ENCODE measurements at places on chromosomes 1 and 21.

- no peak for DNase-seq
- 0 out of 2 replicates have a peak, but pooled peaks cover 4% of the 10 kb centered on the region for H3K36me3 ChIP-seq
- no peaks in the 10 kb centered on the region for H3K4me1 ChIP-seq
- no peak overlapping the region for H3K4me3 ChIP-seq
- no peak overlapping the region for H3K27ac ChIP-seq
Measured at GRCh38 chr1:19360432-19360831, 48.3 kb downstream of the SLC66A1 start.

DNA sequence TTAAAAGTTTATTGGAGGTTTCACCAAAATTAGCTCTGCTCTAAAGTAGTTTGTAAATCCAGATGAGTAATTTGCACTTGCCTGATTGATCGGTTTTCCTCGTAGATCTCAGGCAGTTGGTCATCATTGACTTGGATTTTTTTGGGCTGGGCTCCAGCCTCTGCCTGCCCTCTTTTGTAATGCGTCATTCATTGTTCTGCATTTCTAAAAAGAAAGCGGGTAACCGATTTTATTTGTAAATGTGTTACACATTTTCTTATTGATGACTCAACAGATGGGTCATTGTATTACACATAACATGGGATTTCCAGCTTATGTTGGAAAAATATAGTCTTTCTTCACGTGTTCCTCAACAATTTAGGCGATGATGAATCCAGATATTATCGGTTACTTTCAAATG lies 5.5 kb downstream of the ETS2 start:
- peaks cover 20% of the 10 kb centered on the region for H3K27me3 ChIP-seq
- DNase-seq, result no peak
- no peaks in the 10 kb centered on the region for H3K36me3 ChIP-seq
- no peak overlapping the region for H3K4me3 ChIP-seq

- H3K4me3 ChIP-seq, result no peak overlapping the region
- no peak for DNase-seq
- no peaks in the 10 kb centered on the region for H3K4me1 ChIP-seq
- no peak overlapping the region for H3K27ac ChIP-seq
- no peaks in the 10 kb centered on the region for H3K36me3 ChIP-seq
Measured at GRCh38 chr1:43442756-43443155, 11.0 kb downstream of the HYI start.

DNA sequence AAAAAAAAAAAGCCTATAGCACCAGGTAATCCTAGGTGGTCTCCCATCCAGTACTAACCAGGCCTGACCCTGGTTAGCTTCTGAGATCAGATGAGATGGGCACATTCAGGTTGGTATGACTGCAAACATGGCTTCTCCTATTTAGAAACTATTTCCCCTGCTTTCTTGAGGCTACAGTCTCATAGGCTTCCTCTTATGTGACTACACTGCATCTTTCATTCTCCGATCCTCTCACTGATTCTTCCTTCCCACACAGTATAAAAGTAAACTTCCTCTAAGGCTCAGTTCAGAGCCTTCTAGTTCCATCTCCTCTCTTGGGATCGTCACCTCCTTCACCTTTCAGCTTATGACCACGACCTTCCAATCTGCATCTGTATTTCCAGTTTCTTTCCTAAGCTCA lies 30.4 kb upstream of the RNF2 start:
- no peaks in the 10 kb centered on the region for H3K27me3 ChIP-seq
- no peaks in the 10 kb centered on the region for H3K4me1 ChIP-seq
- no peak overlapping the region for H3K4me3 ChIP-seq
- DNase-seq, result no peak
- H3K36me3 ChIP-seq, result no peaks in the 10 kb centered on the region

- H3K4me1 ChIP-seq, result no peaks in the 10 kb centered on the region
- no peak overlapping the region for H3K4me3 ChIP-seq
Measured at GRCh38 chr1:43434256-43434655, 19.5 kb downstream of the HYI start.

- DNase-seq, result no peak
- H3K27ac ChIP-seq, result no peak overlapping the region
- H3K27me3 ChIP-seq, result no peaks in the 10 kb centered on the region
Measured at GRCh38 chr1:41598325-41598724, 113.8 kb upstream of the EDN2 start.

GRCh38 chr1:43530483-43531106 lies at the start of gene PTPRF:
Gene PTPRF, plus strand, starts transcription at chr1:43530883. Its CDS starts 14,193 bp downstream, at chr1:43545076.
- H3K27ac ChIP-seq, result no peak within 1 kb of the TSS
- no peaks in the 10 kb centered on the region for H3K36me3 ChIP-seq
- no peaks in the 10 kb centered on the region for H3K4me1 ChIP-seq
- H3K27me3 ChIP-seq, result peaks cover 19% of the 10 kb centered on the region
- peak; percentile 33 for DNase-seq

- H3K4me3 ChIP-seq, result no peak overlapping the region
- peaks cover 83% of the 10 kb centered on the region for H3K27me3 ChIP-seq
- H3K4me1 ChIP-seq, result no peaks in the 10 kb centered on the region
- no peak overlapping the region for H3K27ac ChIP-seq
- no peak for DNase-seq
Measured at GRCh38 chr1:19665496-19666465, 1.1 kb downstream of the HTR6 start.

Measured in MM.1S (cell line).